ENCODE measurements at places on chromosomes 2 and 18.
A peak's percentile ranks its signal among the peaks of the same experiment; 100 is the strongest.

DNA sequence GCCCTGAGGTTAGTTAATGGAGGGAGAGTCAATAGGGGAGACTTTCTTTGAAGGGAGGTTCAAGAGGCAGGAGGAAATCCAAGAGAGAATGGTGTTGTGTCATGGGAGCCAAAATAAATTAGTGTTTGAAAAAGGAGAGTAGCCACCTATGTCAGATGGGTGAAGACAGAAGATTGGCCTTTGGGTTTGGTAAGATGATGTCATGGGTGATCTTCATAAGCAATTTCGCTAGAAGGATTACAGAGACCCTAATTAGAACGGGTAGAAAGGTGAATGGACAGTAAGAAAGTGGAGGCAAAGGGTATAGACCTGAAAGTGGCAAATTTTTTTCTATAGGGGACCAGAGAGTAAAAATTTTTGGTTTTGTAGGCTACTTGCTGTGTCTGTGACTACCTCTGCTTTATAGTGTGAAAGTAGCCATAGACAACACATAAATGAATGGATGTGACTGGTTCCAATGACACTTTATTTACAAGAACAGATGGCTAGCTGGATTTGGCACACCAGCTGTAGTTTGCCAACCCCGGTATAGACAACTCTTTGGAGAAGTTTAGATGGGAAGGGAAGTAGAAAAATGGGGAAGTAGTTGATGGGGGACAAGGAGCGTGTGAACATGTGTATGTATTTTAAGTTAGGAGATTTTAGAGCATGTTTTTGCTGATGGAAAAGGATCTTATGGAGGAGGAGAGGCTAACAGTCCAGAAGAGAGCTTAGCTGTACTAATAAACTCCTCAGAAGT is 9.3 kb downstream of the STAMBP start:
- no peak for DNase-seq

DNA sequence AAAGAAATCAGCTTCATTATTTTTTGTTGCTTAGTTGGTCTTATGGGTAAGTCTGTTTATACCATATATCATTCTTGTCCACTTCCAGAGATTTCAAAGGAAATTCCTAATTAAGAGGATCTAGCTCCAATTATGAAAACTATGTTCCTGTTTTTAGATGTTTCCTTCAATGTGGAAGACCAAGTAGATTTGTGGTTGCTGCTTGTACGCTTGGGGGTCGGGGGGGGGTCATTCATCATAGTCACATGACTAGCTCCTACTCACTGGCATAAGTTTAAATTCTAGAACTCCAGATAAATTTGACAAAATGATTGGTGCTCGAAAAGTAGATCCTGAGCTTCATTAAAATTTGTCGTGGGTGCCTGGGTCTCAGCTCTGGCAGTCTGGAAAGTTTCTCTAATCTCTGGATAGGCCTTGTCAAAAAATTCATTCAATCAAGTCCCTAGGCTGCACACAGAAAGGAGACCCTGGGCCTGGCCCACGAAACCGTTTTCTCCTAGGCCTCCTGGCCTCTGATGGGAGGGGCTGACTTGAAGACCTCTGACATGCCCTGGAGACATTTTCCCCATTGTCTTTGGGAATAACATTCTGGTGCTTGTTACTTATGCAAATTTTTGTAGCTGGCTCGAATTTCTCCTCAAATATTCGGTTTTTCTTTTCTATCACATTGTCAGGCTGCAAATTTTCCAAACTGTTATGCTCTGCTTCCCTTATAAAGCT is 62.5 kb downstream of the MEP1B start:
- no peak for DNase-seq

DNA sequence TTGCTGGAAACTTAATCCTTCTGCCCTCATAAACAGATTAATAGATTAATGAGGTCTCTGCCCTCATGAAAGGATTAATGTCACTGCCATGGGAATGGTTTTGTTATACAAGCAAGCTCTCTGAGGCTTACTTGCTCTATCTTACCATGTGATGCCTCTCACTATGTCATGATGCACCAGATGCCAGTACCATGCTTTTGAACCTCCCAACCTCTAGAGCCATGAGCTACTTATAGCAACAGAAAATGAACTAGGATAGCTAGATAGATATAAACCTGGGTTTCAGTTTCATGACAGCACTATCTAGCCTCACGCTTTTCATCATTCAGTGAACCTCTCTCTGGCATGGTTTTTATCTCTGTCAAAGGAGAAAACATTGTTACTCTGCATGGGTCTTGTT is 371.6 kb upstream of the LRP1B start:
- no peak for DNase-seq

- peak; percentile 62 for DNase-seq
Measured at GRCh38 chr18:31942291-31942998, 483 bp downstream of the TRAPPC8 start.

DNA sequence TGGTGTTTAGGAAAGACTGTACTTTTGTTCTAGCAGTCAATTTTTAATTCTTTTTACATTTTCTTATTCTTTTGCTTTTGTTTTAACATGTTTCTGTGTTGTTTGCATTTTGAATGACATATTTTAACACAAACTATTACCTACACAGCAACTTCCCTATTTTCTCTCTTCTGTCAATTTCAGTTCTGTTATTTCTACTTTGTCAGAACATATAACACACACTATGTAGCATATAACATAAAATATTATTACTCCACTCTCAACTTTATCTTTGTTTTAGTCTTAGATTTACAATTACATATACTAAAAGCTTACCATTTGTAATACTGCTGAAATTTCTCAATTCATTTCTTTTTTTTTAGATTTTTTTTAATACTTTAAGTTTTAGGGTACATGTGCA is 372.7 kb upstream of the VWC2L start:
- no peak for DNase-seq

DNA sequence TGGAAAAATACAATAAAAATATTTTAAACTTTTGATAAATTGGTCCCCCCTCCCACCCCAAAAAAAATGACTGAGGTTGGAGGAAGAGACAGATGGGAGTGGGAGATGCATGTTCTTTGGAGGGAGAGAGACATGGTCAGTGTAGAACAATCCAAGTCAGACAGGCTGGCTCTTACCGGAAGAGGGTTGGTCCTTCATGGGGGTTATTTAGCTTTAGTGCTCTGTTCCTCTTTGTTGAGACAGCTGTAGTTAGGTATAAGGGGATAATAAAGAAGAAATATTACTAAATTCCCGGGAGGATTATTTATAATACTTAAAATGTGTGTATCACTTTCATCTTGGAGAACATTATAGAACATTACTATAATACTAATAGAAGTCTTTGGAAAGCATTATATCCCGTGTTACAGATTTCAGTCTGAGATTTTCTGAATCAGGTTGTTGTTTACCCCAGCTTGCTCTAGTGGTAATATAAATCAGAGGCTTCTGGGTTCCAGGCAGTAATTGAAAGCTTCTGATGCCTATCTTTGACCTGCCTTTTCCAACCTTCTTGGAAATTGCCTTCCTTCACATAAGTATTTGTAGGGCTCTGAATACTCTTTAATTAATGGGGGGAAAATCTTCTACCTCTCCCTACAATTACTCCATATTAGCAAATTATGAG is 87.7 kb downstream of the SPTBN1 start:
- DNase-seq, result no peak

DNA sequence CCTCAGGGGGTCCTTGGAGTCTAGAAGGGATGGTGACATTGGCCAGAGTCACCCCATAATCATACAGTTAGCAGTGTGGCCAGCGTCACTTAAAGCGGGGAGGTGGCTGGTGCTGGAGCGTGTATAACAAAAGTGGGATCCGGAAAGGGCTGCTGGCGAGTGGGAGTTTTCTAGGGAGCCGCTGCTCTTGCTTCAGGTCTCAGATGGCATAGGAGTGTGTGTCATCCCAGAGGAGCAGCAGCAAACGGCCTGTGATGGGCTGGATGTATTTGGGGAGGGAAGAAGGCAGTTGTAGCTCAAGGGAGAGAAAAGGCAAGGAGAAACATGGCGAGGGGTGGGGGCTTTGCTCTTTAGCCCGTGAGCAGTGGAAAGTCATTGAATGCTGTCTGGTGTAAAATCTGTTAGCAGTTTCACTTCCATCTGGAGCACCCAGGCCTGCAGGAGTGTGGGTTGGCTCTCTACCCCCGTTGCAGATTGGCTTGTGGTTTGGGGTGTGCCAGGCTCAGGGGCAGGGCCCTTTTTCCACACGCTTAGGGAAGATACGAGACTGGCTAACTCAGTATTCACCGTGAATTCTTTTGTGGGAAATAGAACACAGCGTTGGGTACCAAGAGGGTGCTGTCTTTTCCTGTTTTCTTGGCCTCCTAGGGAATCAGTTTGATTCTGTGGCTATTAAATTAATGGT is 120.5 kb downstream of the AGAP1 start:
- DNase-seq, result no peak

GRCh38 chr2:122148128-122148767 is 392.8 kb downstream of the TSN start:
- DNase-seq, result no peak

DNA sequence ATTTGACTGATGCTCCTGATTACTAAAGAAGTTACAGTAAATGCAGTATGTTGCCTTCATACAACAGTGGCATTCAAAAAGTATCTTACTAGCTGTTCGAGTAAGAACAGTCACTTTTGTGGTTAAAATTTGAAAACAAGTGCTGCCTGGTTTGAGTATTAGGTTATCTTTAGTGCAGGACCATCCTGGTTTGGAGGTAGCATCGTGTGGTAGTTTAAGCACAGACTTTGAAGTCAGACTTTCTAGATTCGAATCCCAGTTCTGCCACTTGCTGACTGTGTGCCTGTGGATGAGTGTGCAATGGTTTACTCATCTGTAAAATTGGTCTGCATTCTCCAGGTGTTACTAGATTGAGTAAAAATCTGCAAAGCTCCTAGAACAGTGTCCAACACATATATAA is 96.8 kb downstream of the SGPP2 start:
- DNase-seq, result no peak

- no peak for DNase-seq
Measured at GRCh38 chr2:178828486-178828881, 21.3 kb upstream of the TTN start.

DNA sequence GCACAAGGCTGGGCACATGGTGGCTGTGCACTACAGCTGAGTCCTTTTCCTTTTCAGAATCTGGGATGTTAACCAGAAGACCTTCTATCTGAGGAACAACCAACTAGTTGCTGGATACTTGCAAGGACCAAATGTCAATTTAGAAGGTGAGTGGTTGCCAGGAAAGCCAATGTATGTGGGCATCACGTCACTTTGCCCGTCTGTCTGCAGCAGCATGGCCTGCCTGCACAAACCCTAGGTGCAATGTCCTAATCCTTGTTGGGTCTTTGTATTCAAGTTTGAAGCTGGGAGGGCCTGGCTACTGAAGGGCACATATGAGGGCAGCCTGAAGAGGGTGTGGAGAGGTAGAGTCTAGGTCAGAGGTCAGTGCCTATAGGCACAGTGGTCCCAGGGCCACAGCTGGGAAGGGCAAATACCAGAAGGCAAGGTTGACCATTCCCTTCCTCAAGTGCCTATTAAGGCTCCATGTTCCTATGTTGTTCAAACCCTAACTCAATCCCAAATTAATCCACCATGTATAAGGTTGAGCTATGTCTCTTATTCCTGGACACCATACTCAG is 2.2 kb downstream of the IL1RN start:
- DNase-seq, result no peak

GRCh38 chr2:33620-34019 is 12.7 kb downstream of the FAM110C start:
- DNase-seq, result no peak

GRCh38 chr2:78913257-78913656 is 112.2 kb upstream of the REG3G start:
- no peak for DNase-seq

GRCh38 chr18:57768537-57769326 is 34.4 kb downstream of the ATP8B1 start:
- DNase-seq, result no peak

- no peak for DNase-seq
Measured at GRCh38 chr2:59744436-59744835, 809.0 kb downstream of the BCL11A start.

- DNase-seq, result no peak
Measured at GRCh38 chr2:200662727-200663126, 76.9 kb downstream of the AOX1 start.

Data from GM20000 (cell line).